Right lobe of liver (tissue), 6 donors: ENCODE measurements at places on chromosomes 6 and 20. TPM values are rescaled to one million over a fixed set of nuclear protein-coding genes. Genes with fewer than 3 reads are reported as not detected.
A peak's percentile ranks its signal among the peaks of the same experiment; 100 is the strongest.

CAPN11 gene
- 0.22 TPM for total RNA-seq

PROKR2 gene
- not detected for total RNA-seq

DNA sequence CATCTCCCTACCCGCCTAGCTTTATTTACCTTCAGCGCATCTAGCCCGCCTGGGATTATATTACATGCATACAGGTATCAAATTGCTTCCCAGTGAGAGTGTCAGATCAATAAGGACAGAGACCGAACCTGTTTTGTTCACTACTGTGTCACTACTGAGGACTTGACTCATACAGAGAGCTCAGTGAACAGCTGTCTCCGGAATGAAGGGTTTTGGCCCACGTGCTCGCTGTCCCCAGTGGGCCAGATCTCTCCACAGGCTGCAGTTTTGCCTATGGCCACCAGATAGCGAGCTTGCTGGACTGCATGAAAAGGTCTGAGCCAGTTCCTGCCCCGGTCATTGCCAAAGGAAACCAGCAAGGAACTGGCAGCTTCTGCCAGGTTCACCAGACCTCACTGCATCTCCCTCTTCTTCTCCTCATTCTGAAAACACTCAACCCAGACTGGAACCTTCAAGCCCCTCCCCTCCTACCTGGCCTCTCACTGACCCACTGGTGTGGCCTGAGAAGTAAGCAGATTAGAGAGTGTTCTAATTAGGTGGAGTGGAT is 150.8 kb downstream of the ZMYND8 start:
- H3K27ac ChIP-seq, result no peak overlapping the region
- H3K4me1 ChIP-seq, result no peaks in the 10 kb centered on the region
- no peaks in the 10 kb centered on the region for H3K27me3 ChIP-seq
- DNase-seq, result peak; percentile 80
- no peak overlapping the region for H3K4me3 ChIP-seq
- H3K36me3 ChIP-seq, result peaks cover 7% of the 10 kb centered on the region

DNA sequence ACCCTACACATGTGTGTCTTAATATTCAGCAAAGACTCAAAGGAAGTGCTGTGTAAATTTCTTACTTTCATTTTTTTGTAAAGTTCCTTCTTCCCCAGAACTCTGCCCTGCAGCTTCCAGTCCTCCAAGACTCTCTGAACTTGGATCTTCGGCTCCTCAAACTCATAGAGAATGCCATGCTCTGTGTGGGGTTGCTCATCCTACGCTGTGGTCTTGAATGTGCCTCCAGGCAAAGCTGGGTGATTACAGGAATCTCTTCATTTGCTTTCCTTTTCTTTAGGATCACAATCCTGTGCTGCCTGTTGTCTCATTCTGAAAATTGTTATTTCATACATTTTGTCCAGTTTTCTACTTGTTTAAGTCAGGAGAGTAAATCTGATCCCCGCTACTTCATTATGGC is 14.5 kb upstream of the CDC5L start:
- H3K4me3 ChIP-seq, result no peak overlapping the region
- no peaks in the 10 kb centered on the region for H3K36me3 ChIP-seq
- no peak overlapping the region for H3K27ac ChIP-seq
- H3K27me3 ChIP-seq, result no peaks in the 10 kb centered on the region

DNA sequence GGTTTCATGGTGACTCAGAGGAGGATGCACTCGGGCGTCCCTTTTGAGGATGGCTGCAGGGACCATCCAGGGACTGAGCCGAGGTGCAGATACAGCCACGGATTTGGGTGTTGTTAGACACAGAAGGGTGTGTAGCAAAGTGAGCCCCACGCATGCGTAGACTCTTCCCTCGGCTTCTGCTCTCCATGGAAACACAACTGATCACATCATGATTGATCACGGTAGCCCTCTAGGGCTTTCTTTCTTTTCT is 606 bp upstream of the ULBP1 start:
- no peaks in the 10 kb centered on the region for H3K4me1 ChIP-seq
- no peaks in the 10 kb centered on the region for H3K36me3 ChIP-seq
- peak overlapping the region; percentile 46 for H3K4me3 ChIP-seq
- no peak overlapping the region for H3K27ac ChIP-seq
- H3K27me3 ChIP-seq, result no peaks in the 10 kb centered on the region

DNA sequence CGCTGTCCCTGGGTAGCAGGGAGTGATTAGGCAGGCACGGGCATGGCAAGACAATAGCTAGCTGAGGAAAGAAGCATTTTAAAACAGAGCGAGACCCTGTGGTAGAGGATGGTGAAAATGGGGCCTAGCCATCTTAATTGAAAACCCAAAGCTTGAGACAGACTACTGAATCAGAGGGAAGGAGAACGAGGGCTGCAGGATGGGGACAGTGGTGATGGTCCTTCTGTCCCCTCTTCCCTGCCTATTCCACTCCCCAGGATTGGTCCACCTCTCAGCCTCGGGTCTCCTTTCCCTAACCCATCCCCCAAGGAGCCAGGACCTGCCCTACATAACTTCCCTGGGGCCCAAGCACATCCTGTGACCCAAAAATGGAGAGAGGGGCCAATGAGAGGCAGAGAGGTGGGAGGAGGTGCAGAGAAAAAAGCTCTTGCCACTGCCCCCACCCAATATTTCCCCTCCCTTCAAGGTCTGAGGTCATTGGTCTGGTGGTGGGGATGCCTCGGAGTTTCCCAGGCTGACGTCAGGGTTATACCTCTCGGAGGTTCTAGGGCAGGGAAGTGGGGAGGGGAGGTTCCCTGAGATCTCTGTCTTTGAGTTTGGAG is 884 bp upstream of the CUTA start:
- peak overlapping the region; percentile 90 for H3K27ac ChIP-seq
- H3K27me3 ChIP-seq, result no peaks in the 10 kb centered on the region
- no peaks in the 10 kb centered on the region for H3K4me1 ChIP-seq
- H3K36me3 ChIP-seq, result no peaks in the 10 kb centered on the region

DNA sequence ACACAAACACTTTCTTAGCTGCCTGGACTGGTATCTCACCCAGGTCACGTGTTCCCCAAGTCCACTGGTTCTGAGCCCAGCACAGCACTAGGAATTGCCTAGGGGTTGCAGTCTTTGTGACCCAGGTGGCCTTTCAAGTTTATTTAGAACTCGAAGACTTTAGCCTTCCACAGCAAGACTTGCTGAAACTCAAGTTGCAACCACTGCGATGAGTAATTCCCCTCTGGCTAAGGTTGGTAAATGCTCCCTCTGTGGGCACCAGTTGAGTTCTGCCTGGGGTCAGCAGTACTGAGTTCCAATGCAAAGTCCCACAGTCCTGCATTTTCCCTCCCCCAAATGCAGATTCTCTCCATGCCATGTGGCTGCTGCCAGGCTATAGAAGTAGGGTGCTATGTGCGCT is 77.6 kb upstream of the MOCS1 start:
- H3K4me1 ChIP-seq, result no peaks in the 10 kb centered on the region
- H3K36me3 ChIP-seq, result no peaks in the 10 kb centered on the region
- no peaks in the 10 kb centered on the region for H3K27me3 ChIP-seq
- H3K4me3 ChIP-seq, result no peak overlapping the region
- DNase-seq, result no peak
- H3K27ac ChIP-seq, result no peak overlapping the region
